Breast epithelium (tissue), 4 donors: ENCODE measurements at places on chromosomes 2 and 18.
A peak's percentile ranks its signal among the peaks of the same experiment; 100 is the strongest.

- no peak for DNase-seq
Measured at GRCh38 chr18:69680123-69680522, 267.6 kb downstream of the CD226 start.

DNA sequence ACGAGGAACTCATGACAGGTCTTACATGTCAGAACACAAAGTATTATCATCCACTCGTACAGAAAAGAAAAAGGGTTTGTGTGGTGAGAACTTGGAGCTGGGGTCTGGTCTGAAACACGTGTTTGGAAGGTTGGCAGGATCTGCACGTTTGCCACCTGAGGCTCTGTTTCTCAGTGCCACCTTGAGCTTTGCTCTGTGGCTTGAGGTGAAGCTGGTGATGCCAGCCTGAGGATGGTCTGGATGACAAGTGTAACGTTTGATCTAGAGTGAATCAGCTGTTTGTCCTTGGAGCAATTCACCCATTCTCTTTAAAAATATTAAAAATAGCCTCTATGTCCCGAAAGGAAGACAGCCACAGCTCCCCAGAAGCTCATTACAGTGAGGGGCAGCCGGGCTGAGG, 45.4 kb upstream of the KLF11 start:
- no peak for DNase-seq

- no peak for DNase-seq
Measured at GRCh38 chr18:6653880-6654279, 75.6 kb upstream of the ARHGAP28 start.

DNA sequence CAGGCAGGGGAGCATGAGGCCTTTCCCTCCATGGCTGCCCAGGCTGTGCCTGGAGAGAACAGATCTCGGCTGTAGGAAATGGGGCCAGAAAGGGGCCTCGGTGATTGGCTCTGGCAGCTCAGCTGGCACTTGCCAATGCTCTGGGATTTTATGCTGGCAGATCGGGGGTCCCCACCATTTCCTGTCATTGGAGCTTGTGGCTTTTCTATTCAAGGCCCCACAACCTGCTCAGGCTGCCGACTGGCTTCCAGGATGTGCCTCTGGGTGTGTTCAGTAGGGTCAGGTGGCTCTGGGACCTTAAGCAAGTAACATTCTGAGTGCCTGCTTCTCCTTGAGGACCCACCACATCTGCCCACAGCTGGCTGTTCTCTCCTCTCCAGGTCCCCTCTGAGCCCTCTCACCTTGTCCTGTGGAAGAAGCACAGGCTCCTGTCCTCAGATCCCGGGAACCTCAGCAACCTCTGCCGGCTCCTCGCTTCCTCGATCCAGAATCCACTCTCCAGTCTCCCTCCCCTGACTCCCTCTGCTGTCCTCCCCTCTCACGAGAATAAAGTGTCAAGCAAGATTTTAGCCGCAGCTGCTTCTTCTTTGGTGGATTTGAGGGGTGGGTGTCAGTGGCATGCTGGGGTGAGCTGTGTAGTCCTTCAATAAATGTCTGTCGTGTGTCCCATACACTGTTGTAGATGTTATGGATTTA, 4.2 kb downstream of the GNLY start:
- no peak for DNase-seq

GRCh38 chr18:11309172-11309571, 159.8 kb upstream of the PIEZO2 start:
- no peak for DNase-seq

DNA sequence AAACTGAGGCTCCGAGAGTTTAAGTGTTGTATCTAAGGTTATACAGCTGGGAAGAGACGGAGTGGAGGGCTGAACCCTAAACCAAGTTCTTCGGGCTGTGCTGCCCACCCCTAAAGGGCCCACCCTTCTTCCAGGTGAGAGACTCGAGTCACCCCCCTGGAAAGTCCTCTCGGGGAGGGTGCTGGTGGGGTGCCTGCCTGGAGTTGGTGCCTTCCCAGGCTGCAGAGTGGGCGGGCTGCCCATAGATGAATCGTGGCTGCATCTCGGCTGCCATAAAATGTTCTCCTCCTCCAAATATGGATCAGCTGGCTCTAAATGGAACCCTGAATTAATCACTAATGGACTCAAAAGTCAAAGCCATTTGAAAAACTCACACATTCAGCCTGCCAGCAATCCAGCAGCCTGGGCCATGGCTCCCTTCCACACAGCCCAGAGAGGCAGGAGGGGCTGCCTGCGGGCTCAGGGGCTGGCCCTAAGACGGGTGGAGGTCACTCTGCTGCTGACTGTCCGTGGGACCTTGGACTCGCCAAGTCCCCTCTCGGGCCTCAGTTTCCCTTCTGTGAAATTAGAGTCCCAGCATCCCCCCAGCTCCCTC, 7.7 kb downstream of the CIB4 start:
- DNase-seq: no peak

- DNase-seq: no peak
Measured at GRCh38 chr18:48994044-48994651, 43.4 kb upstream of the SMAD7 start.

DNA sequence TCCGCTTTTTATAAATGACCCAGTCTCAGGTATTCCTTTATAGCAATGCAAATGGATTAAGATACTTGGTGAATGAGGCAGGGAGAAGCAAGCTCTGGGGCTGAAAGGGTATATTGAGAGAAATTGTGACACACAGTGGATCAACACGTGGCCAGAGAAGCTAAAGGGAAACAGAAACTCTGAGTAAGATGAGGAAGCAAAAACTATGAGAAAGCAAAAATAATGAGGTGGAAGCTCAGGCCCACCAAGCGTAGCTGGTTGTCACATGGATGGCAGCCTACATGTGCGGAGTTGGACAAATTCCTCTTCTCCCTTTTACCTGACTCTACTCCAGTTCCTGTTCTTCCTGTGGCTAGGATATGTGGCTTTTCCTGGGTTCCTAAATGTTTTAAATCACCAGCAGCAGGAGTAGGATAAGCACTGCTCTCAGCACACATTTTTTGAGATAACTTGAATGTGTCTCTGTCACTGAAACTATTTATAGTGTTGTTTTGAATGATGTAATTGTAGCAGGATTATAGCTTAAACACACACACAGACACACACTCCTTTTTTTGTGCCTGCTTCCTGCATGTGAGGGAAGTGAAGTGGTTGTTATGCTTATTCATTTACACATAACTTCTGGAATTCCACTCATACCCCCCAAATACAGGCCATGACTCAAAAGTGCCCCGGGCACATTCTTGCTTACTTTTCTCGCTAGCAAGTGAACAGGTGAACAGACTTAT, 30.1 kb upstream of the EPC2 start:
- DNase-seq: no peak

DNA sequence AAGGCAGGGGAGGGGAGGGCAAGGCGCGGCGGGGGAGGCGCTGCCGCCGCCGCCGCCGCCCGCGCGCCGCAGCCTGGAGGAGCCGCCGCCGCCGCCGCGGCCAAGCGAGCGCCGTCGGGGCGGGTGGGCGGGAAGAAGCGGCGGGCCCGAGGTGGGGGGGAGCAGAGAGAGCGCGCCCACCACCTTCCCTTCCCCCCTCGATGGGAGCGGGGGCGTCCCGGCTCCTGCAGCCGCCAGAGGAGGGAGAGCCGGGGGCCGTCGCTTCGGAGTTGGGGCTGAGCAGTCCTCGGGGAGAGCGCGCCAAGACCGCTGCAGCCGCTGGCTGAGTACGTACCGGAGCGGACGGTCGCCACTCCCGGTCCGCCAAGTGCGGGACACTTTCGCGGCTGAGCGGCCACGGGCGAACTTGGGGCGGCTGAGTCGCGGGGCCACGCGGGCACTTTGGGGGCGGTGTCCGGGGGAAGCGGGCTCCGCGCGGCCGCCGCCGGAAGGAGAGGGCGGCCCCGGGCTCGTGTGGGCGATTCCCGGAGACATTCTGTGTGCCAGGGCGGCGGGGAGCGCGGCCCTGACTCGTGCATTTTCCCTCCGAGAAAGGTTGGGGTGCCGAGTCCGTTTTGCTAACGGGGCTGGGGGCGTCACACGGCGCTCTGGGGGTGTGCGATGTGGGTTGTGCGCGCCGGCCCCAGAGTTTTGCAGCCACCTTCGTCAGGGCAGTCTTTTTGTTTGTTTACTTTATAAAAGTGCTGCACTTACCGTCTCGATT, at the start of gene NAB1:
Gene NAB1, plus strand, starts transcription at position 49 of the 763 bp plus-strand sequence. CDS start 10,094 bp downstream, outside the sequence.
- DNase-seq: peak; percentile 40

GRCh38 chr2:241777170-241777685, 606 bp downstream of the GAL3ST2 start:
- DNase-seq: no peak

DNA sequence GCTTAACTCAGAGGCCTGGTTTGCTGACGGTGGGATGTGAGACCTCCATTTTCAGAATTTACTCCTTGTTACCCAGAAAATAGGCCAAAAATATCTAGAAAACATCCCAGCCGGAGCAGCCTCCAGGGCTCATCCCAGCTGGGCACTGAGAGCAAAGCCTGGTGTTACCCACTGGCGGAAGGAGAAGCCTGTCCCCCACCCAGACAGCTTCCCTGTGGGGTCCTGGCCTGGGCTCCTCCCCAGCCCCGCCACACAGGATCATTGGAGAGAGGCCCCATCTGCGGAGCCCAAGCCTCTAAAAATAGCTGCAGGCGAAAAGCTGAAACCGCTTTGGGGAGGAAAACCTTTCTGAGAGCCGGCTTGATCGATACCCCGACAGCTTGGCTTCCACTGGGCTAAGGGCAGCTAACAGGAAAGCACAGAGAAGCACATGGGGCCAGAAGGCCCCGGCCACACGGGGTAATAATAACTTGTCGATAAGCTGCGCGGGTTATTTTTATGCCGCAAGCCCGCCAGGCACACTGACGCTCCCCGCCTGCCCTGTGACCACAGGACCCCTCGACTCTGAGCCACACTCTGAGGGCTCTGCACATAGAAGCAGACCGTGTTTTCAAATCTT, 26.9 kb upstream of the FAHD2A start:
- peak; percentile 14 for DNase-seq

GRCh38 chr2:129189617-129190319, 789.7 kb upstream of the RAB6C start:
- no peak for DNase-seq

GRCh38 chr2:95272781-95273180, 1.5 kb upstream of the PROM2 start:
- DNase-seq: peak; percentile 36

DNA sequence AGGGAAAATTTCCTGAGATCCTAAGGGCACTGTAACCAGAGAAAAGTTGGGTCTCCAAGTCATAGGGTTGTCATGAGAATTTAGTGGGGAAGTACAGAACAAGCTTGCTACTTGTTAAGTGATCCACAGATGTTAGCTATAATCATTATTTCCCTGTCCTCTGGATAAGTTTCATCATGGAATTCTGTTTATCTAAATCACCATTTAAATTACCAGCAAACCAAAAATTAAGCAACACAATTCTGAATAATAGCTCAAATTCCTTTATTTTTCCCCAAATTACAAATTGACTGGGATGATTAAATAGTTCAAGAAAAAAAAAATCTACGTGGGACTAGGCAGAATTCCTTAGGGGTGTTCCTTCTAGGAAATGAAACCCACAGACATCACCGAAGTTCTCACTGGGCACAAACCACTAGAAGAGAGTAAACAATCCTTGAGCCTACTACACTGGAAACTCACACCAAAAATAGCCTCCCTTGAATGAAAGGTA, 159.5 kb downstream of the COL6A3 start:
- DNase-seq: no peak

DNA sequence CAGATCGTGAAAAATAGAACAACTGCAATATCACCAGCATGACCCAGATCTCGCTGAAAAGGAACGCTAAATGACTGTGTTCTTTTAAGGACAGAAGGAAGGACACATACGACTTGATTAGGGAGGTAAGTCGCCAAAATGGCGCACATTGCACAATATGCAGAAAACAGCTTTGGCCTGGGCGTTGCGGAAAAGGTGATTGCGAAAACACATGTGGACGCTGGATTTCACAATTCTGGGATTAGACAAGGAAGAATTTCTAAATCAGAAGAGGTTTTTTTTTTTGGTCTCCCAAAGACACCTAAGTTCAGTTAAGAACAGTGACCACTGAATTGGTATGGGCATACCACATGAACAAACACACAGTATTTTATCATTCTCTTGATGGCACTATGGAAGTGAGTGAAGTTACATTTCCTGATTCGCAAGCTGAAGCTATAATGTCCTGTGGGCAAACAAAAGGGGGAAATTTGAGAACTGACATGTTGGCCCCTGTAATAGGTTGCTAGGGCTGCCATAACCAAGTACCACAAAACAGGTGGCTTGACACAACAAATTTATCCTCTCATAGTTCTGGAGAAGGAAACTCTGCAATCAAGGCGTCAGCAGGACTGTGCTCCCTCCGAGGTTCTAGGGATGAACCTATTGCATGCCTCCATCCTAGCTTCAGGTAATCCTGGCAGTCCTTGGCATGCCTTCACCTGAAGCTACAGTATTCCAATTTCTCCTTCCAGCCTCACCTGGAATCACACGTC, 25.8 kb upstream of the ERICH2 start:
- no peak for DNase-seq

- DNase-seq: no peak
Measured at GRCh38 chr18:5057386-5058348, 139.4 kb downstream of the AKAIN1 start.
